ENCODE measurements at places on chromosomes 13 and 19. TPM values are rescaled to one million over a fixed set of nuclear protein-coding genes. Genes with fewer than 3 reads are reported as not detected.

Gene PPP1R37
- total RNA-seq, result 32.1 TPM

Gene ZNF667
- total RNA-seq, result 0.94 TPM

Gene DPP9
- total RNA-seq, result 113 TPM

Gene COL5A3
- 0.05 TPM for total RNA-seq

Gene SHFL
- 32.0 TPM for total RNA-seq

Gene SPATA13
- total RNA-seq, result 14.7 TPM

Gene ZNF844
- 2.7 TPM for total RNA-seq

Gene C3
- total RNA-seq, result 1.1 TPM

Gene NBEA
- total RNA-seq, result 1.2 TPM

Gene ADGRE3
- not detected for total RNA-seq

Gene UHRF1
- total RNA-seq, result 47.1 TPM

Gene SPRED3
- 3.4 TPM for total RNA-seq

Gene IGSF23
- total RNA-seq, result 1.2 TPM

Gene CALR3
- not detected for total RNA-seq

Gene SERPINE3
- total RNA-seq, result not detected

Gene MAMSTR
- total RNA-seq, result 0.67 TPM

Gene TGFB1
- total RNA-seq, result 25.4 TPM

Gene POU4F1
- total RNA-seq, result not detected

Gene SLC25A41
- not detected for total RNA-seq

Gene TLE6
- 0.20 TPM for total RNA-seq

Gene MCEMP1
- total RNA-seq, result not detected

Gene CBY2
- total RNA-seq, result not detected

Gene CYSLTR2
- not detected for total RNA-seq

Gene CCDC122
- total RNA-seq, result 5.2 TPM

Gene HOMER3
- total RNA-seq, result 101 TPM

Gene ASF1B
- total RNA-seq, result 48.6 TPM

Gene FGF14
- total RNA-seq, result 0.13 TPM

Gene LILRB4
- not detected for total RNA-seq

Gene LRG1
- 0.79 TPM for total RNA-seq

Gene UBAC2
- total RNA-seq, result 39.2 TPM

Gene GNG7
- 0.25 TPM for total RNA-seq

Gene ZNF587
- total RNA-seq, result 10.1 TPM

Gene KLK2
- not detected for total RNA-seq

Gene EHD2
- 170 TPM for total RNA-seq

Gene RNF225
- total RNA-seq, result not detected

Gene PRR12
- total RNA-seq, result 8.2 TPM

Gene MIR17HG
- total RNA-seq, result 0.93 TPM

Gene C1QTNF9B
- total RNA-seq, result not detected

Gene CATSPERD
- total RNA-seq, result not detected

Gene RNF17
- not detected for total RNA-seq

Gene MBD3
- total RNA-seq, result 150 TPM
